ENCODE measurements at places on chromosomes 11 and 22. TPM values are rescaled to one million over a fixed set of nuclear protein-coding genes. Genes with fewer than 3 reads are reported as not detected.

The PRRG4 gene
- total RNA-seq: 0.58 TPM

The LRRN4CL gene
- 0.12 TPM for total RNA-seq

The TRIM29 gene
- 6.2 TPM for total RNA-seq

The SCN3B gene
- 0.23 TPM for total RNA-seq

The BUD13 gene
- 10.9 TPM for total RNA-seq

The APBB1 gene
- 21.3 TPM for total RNA-seq

The FREY1 gene
- 0.37 TPM for total RNA-seq

The OR5T2 gene
- not detected for total RNA-seq

The NRXN2 gene
- total RNA-seq: 0.12 TPM

The DNAJB13 gene
- total RNA-seq: not detected

The P4HA3 gene
- total RNA-seq: 51.0 TPM

The NLRP14 gene
- not detected for total RNA-seq

The C11orf42 gene
- total RNA-seq: not detected

The CCDC116 gene
- 0.08 TPM for total RNA-seq

The BRSK2 gene
- total RNA-seq: 7.7 TPM

The PGR gene
- not detected for total RNA-seq

The MEI1 gene
- total RNA-seq: not detected

The KRTAP5-1 gene
- total RNA-seq: not detected

The BATF2 gene
- 0.86 TPM for total RNA-seq

The RASSF10 gene
- total RNA-seq: 10.3 TPM

The OR10W1 gene
- total RNA-seq: not detected

The EFCAB6 gene
- 0.35 TPM for total RNA-seq

The TENM4 gene
- total RNA-seq: 0.01 TPM

The LRRC74B gene
- not detected for total RNA-seq

The GALNT18 gene
- total RNA-seq: 18.7 TPM
